Activated effector memory CD4-positive, alpha-beta T cell treated with Interleukin-2 at 50 U/mL for 16 hours (primary cell): ENCODE measurements at places on chromosomes 3 and 15.

DNA sequence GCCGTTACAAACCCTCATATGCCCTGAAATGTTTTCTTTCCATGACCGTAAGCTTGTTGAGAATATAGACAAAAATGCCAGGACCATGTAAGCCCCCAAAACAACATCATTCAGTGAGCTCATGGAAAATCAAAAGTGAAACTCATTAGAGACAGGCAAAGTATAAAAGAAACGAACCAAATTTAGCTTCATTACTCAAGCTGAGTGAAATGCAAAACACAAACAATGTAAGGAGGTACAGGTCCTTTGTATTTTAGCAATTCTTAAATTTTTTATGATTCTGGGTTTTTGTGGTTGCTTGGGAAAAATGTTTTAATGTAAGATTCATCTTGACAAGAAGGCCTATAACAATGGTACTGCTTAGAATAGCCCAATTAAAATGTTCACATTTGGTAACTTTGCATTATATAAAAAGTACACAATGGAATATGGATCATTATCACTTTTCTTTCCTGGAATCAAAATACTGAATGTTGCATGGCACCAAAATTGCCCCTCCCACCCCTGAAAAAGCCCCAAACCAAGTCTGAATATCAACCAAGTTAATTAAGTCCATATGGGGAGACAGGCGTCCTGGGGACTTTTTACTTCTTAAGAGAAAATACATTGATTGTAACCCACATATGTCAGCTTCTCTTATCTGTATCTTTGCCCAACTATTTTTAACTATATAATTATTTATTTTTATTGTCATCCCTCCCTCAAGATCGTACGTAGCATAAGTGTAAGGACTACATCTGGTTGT lies 247.7 kb upstream of the CDIN1 start:
- no peak for DNase-seq

GRCh38 chr3:108438542-108438941 lies 71.9 kb downstream of the MYH15 start:
- no peak for DNase-seq

DNA sequence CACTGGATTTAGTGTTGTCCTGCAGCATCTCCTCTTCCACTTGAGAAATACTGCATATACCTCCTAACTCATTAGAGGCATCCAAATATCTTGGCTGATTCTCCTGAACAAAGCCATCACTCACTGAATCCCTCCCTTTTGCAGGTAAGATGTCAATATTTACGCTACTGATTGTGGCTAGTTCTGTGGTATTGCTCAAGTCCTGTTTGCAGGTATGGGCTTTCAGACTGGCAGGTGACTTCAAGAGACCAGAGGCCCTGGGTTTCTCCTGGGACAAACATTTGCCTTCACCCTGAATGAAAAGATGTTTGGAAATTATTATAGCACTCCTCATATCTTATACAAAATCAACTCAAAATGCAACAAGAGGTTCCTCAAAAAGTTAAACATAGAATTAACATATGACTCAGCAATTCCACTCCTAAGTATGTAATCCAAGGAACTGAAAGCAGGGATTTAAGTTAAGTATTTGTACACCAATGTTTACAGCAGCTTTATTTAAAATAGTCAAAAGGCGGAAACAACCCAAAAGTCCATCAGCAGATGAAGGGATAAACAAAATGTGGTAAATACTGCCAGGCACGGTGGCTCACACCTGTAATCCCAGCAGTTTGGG lies 18.6 kb downstream of the NEK4 start:
- DNase-seq = no peak

DNA sequence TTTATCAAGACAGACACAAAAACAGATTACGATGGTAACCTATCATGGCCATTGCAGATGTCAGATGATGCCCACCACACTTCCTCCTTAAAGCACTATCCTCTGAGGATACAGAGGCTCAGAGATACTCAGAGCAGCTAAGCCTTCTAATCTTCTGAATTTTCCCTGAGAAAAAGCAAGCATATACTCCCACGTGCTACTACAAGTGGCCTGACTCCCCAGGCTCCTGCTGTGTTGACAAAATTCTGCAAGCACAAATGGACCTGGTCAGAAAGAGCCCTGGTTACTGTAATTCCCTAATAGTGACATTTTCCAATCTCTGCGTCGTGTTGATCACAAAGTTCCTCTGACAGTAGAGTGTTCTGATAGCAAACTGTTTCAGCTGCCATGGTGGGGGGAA lies 207.1 kb downstream of the KCNMB2 start:
- no peak for DNase-seq

DNA sequence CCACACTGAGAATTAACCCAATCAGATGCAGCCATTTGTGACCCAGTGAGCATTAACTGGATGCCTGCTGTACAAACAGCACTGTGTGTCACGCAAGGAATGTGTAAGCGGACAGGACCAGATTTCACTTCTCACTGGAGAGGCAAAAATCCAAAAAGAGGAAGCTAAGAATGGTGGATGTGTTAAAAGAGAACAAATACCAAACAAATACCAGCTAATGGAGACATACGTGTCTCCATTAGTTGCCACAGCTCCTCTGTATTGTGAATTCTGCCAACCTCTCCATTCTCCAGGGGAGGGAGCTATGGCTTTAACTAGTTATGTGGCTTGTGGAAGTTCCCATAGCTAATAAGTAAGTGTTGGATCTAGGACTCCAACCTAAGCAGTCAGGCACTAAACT lies 2.6 kb downstream of the LTF start:
- DNase-seq = no peak

GRCh38 chr3:13130464-13131193 lies 57.4 kb upstream of the IQSEC1 start:
- DNase-seq = no peak

DNA sequence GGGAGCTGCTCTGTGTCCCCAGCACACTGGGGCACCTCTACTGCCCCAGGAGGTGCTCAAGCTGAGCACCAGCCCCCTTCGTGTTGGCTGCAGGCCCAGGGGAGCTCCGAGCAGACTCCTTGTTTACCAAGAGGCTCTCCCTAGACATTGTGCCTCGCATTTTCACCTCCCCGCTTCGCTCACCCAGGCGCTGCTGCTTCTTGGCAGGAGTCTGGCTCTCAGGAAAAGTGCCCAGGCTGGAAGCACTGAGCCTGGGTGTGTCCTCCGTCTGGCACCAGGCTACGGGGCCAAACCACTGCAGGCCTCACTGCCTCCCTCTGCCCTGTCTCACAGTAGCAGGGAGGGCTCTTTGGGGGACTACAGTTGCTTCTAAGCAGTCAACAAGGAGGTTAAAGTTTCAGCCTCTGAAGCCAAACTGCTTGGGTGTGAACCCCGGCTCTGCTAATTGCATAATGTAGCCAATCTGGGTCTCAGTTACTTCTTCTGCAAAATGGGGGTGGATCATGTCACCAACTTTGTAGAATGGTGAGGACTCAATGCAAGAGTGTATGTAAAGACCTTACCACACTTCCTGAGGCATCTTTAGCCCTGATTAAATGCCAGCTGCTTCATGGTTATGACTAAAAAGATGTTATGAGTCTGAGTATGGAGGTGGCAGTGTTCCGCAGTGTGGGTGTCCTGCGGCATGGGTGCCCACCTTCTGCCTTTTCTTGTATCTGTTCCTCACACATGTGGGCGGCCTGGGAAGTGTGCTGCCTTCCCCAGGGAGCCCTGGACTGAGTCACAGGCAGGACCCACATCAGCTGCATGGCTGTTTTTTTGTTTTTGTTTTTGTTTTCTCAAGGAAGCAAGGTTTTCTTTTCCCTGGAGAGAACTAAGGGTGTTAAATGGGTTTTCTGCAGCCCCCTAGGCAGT lies 88.9 kb downstream of the CLSTN2 start:
- no peak for DNase-seq

DNA sequence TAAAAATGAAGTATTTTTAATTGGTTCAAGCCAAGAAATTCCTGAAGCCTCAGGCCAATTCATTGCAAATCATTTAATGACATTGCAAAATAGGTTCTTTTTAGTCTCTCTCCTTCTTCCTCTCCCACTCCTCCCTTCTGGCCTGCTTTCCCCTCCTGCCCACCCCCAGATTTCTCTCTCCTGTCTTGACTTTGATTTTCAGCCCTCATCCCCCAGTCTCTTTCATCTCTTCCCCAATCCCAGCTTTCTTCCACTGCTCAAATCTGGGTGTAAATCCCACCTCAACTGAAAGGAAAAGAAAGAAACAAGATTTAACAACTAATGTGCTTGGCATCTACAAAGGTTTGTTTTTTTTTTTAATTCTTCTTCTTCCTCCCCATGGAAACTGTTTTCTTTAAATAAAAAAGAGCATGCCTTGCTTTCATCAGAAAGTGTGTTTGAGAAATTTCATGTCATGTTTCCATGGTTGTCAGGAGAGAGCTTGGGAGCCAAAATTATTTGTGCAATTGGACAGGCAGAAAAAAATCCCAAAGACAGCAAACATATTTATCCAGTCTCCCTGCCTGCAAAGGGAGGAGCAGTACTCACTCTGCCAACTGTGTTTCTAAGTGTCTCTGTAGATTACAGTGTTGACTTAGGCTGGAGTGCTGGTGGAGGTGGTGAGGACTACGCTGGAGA lies 50.4 kb downstream of the BOC start:
- no peak for DNase-seq

- DNase-seq = no peak
These were observed 472 bp downstream of the BSN start for GRCh38 chr3:49554633-49555265.

GRCh38 chr3:151256749-151257148 lies 21.6 kb downstream of the P2RY14 start:
- DNase-seq = no peak

- no peak for DNase-seq
These were observed 8.4 kb downstream of the STT3B start for GRCh38 chr3:31541089-31541488.

DNA sequence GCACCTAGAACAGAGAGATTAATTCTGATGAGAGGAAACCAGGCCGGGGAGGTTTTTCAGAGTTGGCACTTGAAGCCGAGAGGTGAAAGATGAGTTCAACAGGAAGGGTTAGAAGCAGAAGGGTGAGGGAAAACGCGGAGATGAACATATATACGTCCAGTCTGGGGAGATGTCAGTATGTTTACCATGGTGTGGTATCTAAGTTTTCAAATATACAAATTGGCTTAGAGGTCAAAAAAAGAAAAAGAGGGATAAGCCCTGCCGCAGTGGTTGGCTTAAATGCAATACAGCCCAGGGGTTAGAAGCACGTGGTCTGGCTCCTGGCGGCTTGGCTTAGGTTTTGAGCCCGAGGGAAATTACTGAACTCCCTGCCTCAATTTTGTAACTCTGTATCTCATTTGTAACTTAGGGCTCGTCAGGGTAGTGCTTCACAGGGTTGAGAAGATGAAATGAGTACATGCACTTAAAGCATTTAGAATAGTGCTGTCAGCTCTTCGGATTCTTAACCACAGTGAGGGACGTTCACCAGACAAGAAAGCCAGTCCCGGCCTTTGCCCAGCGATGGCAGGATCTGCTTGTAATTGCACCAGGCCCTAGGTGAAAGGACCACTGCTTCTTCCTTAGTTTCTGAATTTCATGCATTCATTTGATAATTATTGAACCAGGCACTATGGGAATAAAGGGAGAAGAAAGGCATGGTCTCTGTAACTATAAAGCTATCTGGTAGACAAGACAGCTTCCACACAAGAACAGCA lies 6.4 kb downstream of the HES1 start:
- DNase-seq = no peak

DNA sequence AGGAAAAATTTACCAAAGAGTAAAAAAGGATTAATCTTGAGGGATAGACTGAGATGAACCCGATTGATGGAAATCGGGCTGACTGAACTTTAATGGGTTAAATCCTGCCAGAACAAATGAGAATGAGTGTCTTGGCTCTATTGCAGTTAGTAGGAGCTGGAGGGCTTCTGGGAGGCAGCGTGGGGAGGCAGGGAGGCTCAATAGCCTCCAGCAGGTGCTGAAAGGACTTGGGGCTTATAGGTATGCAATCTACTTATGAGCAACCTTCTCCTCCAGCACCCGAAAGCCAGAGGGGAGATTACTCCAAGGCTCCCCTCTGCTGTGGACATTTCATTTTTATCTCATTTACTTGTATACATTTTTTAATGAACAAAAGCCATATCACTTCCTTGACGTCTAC lies 1.0 kb upstream of the CRYBG3 start:
- DNase-seq = no peak

- DNase-seq = no peak
These were observed 13.2 kb upstream of the SLC2A2 start for GRCh38 chr3:171039674-171040073.

GRCh38 chr15:38477637-38478036 lies 23.7 kb downstream of the FAM98B start:
- no peak for DNase-seq
